IMR-90 (cell line): ENCODE measurements at places on chromosomes 5 and 9. TPM values are rescaled to one million over a fixed set of nuclear protein-coding genes. Genes with fewer than 3 reads are reported as not detected.

DNA sequence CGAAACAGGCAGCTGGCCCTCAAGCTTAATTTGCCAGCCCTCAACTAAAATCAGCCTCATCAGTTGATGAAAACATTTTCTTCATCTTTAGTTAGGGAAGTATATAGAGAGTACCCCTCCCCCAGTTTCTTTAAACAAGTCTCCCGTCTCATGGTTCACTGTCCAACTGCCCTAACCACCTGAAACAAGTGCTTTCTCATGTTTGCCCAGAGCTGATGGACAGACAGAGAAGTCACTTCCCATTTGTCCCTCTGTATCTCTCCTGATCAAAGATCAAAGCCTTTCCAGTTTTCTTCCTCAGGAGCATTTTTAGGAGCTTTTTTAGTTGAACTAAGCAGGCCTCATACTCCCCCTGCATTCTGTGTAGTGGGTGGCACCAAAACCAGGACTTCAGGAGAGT is 21.7 kb downstream of the FUBP3 start:
- H3K36me3 ChIP-seq: peaks cover 41% of the 10 kb centered on the region
- no peak for DNase-seq
- H3K27me3 ChIP-seq: no peaks in the 10 kb centered on the region
- no peaks in the 10 kb centered on the region for H3K4me1 ChIP-seq

DNA sequence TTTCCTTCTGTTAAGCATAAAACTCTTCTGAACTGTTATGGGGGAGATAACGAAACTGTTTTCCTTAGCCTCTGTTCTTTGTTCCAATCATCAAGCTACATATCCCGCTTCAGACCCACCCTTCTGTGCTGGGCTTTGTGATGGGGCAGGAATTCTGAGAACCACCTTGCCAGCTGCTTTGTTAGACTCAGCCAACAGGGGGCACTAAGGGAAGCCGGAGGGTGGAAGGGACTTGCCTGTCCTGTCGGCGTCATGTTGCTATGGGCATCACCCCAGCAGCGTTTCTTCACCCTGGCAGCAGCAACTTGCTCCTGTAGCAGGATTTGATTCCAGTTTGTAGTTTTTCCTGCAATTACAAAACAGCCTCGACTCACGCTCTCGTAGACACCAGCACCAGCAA is 169.1 kb downstream of the CAAP1 start:
- DNase-seq: peak; percentile 6
- no peak overlapping the region for H3K27ac ChIP-seq
- no peaks in the 10 kb centered on the region for H3K4me1 ChIP-seq
- H3K4me3 ChIP-seq: no peak overlapping the region
- no peaks in the 10 kb centered on the region for H3K36me3 ChIP-seq

- H3K4me3 ChIP-seq: no peak overlapping the region
- no peak for DNase-seq
- H3K27me3 ChIP-seq: peaks cover 4% of the 10 kb centered on the region; the same call in 1 of the 2 replicates
- no peak overlapping the region for H3K27ac ChIP-seq
- no peaks in the 10 kb centered on the region for H3K4me1 ChIP-seq
Observed at GRCh38 chr9:90825586-90825985, 24.0 kb downstream of the SYK start.

GRCh38 chr5:34496701-34497469 is 159.2 kb upstream of the RAI14 start:
- H3K4me1 ChIP-seq: peaks cover 21% of the 10 kb centered on the region
- no peaks in the 10 kb centered on the region for H3K27me3 ChIP-seq
- no peak overlapping the region for H3K27ac ChIP-seq
- no peak for DNase-seq

DNA sequence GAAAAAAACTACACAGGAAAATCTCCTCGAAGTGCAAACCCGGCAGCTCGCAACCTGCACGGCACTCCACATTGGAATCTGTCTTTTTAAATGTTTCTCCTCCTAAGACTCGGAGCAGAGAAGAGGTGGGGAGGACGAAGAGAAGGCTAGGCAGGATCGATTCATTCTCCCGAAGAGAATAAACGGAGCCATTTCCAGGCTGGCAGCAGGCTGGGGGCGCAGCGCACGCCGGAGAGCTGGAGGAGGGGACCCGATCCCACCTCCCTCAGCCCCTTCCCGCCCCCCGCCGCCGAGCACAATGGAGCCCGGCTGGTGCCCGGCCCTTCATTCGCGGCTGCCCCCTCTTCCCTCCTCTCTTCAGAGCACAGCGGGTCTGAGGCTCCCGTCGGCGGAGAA is 628 bp downstream of the HOMER1 start:
- peak overlapping the region; percentile 57 for H3K27ac ChIP-seq
- no peaks in the 10 kb centered on the region for H3K36me3 ChIP-seq
- peak overlapping the region; percentile 49 for H3K4me3 ChIP-seq
- peaks cover 5% of the 10 kb centered on the region; the same call in 1 of the 2 replicates for H3K4me1 ChIP-seq
- H3K27me3 ChIP-seq: no peaks in the 10 kb centered on the region

DNA sequence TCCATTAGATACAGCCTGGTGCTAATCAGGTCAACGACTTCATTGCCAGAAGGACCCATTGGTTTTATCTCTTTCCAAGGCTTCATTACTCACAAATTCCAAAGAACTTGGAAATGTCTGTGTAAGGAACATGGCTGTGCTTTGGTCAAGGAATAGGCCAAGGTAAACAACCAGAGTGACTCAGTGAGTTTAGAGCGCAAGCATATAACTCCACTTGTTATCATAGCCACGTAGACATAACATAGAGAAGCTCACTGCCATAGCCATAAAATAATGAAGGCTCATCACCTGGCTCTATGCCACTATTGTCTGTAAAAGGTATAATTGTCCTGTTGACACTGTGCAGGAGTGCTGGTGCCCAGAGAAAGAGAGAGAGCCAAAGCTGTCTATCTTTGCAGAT is 139.3 kb upstream of the PLCXD3 start:
- no peak overlapping the region for H3K27ac ChIP-seq
- H3K27me3 ChIP-seq: no peaks in the 10 kb centered on the region
- no peak overlapping the region for H3K4me3 ChIP-seq
- no peaks in the 10 kb centered on the region for H3K36me3 ChIP-seq
- H3K4me1 ChIP-seq: peaks cover 5% of the 10 kb centered on the region

- H3K27ac ChIP-seq: no peak overlapping the region
- no peak for DNase-seq
- no peaks in the 10 kb centered on the region; the same call in 1 of the 2 replicates for H3K36me3 ChIP-seq
- no peak overlapping the region for H3K4me3 ChIP-seq
- no peaks in the 10 kb centered on the region for H3K27me3 ChIP-seq
- peaks cover 4% of the 10 kb centered on the region; the same call in 1 of the 2 replicates for H3K4me1 ChIP-seq
Observed at GRCh38 chr9:19104515-19105282, 2.0 kb upstream of the HAUS6 start.

Gene MACROH2A1
- 126 and 141 TPM in 2 replicates for total RNA-seq
